ENCODE measurements at places on chromosomes 3 and 15. TPM values are rescaled to one million over a fixed set of nuclear protein-coding genes. Genes with fewer than 3 reads are reported as not detected.

Gene MOBP
- under 0.01 TPM for total RNA-seq

Gene GPR149
- total RNA-seq, result not detected

Gene FEZF2
- total RNA-seq, result not detected

Gene HLTF
- total RNA-seq, result 18.1 TPM

Gene ROPN1
- total RNA-seq, result not detected

Gene APEH
- 87.7 TPM for total RNA-seq

Gene ANKRD34C
- not detected for total RNA-seq

Gene CPLX3
- not detected for total RNA-seq

Gene BOC
- total RNA-seq, result 0.13 TPM

Gene MKRN2OS
- total RNA-seq, result not detected
